AG08396 (cell line): ENCODE measurements at places on chromosomes 6 and 20.

DNA sequence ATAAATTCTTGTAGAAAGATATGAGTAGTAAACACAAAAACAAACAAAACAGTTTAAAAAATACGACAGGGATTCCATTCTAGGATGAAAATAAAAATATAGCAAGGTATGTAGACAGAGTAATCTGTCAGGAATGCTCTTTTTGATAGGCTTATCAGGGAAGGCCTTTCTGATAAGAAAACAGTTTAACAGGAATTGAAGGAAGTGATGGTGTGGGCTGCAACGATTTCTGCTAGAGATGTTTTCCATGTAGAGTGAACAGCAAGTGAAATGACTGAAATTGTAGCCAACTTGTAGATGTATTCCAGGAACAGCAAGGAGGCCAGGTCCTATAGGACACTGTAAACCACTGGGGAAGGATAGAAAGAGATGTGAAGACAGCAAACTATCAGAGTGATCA lies 689.7 kb upstream of the GJE1 start:
- no peak for DNase-seq

GRCh38 chr6:136921381-136921935 lies 643 bp upstream of the SLC35D3 start:
- peak; percentile 57 for DNase-seq

DNA sequence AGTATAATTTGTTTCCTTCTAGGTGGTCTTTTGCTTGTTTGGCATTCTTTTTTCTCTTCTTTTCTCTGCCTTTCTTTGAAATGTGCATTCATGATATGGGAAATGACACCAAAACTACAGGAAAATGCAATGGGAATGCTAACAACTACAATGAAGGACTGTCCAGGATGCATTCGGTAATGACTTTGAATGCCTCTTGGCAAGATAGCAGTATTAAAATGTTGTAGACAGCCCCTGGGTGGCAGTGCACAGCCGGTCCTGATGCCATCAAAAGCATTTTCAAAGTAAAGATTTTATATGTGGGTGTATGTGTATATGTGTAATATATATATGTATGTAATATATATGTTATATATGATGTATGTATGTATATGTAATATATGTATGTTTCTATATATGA lies 218.8 kb upstream of the MMS22L start:
- DNase-seq, result no peak

DNA sequence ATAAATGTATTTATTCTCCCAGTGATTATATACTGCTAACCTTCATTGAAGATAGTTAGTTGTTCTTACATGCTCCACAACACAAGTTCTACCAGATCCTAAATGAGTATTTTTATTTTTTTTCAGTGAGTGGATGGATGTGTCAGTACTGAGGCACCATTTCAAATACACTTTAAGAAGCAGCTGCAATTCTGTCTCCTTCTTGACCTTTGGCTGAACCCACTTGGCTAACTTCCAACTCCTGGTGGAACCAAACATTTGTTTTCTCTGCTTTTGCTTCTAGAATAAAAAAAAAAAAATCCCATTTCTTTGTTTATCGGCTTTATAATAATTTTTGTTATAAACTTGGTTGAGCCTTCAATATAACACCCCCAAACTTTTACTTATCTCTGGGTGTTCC lies 458.3 kb upstream of the MAP3K7 start:
- DNase-seq, result no peak

GRCh38 chr6:32127717-32128592 lies at the start of gene ATF6B:
Gene ATF6B, minus strand, starts transcription at chr6:32128246. Its CDS starts 39 bp downstream, at chr6:32128207.
- peak; percentile 98 for DNase-seq

DNA sequence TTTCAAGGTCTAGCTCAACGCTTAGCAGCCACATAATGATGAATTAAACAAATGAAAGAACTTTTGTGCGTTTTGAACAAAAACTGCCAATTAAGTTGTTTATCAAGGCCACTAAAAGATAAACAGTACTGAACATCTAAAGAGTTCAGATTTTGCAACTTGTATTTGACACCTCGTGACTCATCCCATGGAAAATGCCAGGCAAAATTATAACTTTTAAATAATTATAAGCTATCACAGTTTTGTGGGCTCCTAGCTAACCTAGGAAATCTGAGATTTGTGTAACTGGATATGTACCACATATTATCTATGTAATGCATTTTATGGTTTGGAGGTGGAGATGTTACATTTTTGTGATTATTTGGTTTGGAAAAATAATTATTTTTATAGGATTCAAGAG lies 9.6 kb upstream of the BAG2 start:
- no peak for DNase-seq

DNA sequence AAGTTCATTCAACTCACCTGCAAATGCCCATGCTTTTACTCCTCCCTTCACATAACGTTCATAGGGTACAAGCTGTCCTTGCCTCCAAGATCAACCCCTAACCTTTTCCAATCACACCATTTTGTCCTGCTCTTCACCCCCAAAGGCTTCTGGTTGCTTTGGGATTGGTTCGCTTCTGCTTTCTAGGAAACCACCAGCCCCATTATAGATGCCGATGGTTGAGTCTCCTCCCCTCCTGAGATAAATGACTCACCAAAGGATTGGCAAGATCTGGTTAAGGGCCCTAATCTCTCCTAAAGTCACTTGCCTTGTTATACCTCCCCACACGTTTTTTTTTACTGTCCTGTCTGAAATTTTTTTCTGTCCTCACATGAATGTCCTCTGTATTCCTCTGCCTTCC lies 311.4 kb downstream of the HACE1 start:
- DNase-seq, result no peak

DNA sequence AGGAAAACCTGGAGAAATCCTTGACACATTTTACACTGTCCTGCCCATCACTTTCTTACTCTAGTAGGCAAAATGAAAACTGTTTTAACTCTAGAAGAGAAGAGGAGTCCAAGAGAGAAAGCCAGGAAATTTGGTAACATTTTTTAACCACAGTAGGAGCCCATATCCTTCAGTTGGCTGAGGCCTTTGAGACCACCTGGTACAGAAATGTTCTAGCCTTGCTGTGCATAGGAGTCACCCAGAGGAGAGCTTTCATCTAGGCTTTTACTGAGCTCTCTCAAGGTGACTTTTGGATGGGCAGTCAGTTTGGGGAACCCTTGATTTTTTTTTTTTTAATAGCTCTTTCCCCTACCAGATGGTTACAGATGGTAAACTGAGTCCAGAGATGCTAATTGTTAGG lies 25.0 kb downstream of the LRRN4 start:
- no peak for DNase-seq

- peak; percentile 57 for DNase-seq
Observed at GRCh38 chr6:155223646-155224451, 40.0 kb upstream of the CLDN20 start.

- no peak for DNase-seq
Observed at GRCh38 chr6:163695414-163695864, 280.9 kb downstream of the QKI start.

DNA sequence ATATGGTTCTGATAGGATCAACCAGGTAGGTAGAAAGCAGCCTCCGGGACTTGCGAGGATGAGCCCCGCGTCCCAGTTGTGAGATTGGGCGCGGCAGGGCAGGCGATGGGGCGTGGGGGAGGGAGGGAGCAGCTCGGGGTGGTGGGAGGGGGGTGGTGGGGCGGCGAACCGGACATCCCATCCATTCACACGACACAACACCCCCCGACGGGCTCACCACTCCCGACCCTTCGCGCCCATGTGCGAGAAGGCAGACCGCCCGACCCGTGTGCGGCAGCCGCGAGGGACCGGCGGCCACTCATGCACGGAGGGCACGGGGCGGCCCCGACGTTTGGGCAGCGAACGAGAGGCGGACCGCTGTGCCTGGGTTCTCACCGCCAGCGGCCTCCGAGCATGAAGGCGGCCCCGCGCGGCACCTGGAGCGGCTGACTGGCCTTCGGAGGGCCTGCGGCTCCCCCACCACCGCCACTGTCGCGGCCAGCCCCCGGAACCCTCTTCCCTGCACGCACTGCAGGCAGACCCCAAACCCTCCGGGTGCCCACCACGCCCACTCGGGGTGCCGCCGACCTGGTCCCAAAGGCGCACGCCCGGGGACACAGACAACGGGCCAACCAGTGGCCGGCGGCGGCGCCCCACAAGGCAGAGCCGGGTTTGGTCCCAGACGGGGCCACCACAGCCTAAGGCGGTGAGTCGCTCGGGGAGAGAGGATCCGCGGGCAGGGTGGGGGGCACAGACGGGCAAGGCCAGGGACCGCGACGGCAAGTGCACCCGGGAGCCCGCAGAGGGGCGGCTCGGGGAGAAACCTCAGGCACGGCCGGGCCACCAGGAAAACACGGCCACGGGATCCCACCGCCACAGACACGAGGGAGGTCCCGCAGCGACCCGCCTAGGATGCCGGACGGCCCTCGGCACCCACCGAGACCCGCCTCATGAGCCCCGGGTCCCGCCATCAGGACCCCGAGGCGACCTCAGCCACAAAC lies 769.2 kb upstream of the DEFB115 start:
- DNase-seq, result no peak

GRCh38 chr6:26383624-26384417 lies 913 bp downstream of the BTN2A2 start:
- DNase-seq, result no peak

DNA sequence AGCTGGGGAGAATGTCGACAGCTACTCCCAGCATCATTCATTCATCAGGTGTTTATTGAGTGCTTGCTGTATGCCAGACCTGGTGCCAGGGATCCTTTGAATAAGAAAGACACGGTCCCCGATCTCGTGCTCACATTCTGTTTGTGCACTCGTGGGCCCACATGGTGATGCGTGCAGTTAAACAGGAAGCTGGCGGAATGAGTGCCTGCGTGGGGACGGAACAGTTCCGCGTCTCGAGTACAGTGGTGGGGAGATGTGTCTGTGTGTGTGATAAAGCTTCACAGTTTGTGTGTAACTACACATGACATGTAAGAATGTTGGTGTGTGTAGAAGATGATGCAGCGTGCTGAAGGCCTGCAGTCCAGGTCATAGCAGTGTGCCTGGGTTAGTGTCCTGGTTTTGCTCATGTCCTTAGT lies 6.5 kb downstream of the RBM38 start:
- no peak for DNase-seq

DNA sequence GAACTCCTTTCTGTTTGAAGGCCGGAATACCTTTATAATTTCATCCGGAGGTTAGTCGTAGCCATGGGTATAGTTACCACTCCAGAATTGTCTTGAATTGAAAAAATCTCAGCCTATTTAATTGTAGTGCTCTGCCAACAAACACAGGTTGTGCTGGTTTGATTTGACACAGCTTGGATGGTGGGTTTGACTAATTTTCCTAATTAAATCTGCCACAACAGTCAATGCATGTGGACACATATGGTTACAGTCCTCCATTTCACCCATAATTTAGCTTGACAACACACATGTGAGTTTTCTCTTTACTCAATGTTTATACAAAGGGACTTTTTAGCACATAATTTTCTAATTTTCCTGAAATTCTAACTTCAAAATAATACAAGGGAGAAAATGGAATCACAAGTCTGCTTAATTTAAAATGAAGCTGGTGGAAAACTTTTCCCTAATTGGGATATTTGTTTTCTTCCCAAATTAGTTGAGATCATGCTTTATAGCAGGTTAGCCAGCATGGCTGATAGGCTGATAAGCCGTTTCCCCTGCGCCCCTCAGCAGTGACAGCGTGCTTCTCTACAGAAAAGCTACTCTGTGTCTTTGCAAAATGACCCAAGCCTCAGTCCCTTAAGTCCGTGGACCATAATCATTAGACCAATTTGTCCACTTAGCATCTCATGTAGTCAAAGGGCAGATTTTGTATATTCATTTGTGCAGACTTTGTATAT lies 463.5 kb upstream of the FLRT3 start:
- DNase-seq, result no peak

DNA sequence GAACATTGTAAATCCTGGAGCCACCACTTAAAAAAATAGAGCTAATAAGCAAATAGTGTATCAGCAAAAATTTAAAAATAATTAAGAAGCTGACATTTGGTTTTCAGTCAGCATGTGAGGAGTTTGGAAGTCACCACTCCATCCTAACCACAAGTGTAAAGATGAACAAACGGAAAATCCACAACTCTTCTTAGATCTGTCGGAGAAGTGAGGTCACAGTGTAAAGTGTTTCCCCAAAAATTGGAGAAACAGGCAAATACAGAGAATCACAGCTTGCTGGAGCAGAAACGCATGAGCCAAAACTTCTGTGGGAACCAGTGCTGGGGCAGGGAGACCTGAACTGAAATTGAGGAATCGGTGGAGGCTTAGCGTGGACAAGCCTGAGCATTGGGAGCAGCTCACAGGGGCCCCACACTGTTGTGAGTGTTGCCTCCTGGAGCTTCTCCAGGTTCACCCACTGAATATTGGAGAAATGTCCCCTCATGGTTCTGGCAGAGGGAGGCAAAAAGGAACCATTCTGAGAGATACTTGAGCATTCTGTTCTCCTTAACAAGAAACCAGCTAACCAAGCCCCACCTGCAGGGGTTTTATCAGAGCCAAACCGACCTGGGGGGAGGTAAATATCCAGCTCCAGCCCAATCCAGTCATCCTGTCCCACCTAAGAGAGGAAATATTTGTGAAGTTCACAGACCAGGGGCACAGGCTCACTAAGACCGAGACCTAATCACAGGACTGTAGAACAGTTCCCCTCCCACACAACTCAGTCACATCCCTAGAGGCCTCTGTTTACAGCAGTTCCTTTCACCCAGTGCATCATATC lies 192.0 kb downstream of the ERMARD start:
- DNase-seq, result no peak

DNA sequence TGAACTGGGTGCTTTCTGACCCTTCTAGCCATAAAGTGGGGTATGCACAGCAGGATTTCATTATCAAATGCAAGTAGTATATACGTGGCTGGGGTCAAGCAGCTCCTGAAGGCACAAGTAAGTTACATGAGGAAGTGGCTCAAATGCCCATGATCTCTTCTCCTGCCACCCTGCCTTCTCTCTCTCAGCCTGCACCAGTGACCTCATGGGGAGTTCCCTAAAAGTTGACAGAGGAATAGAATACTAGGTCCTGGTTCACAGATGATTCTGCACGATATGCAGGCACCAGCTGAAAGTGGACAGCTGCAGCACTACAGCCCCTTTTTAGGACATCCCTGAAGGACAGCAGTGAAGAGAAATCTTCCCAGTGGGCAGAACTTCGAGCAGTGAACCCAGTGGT lies 282.0 kb downstream of the BCKDHB start:
- no peak for DNase-seq

GRCh38 chr6:73728548-73729205 lies 32.7 kb downstream of the CD109 start:
- DNase-seq, result no peak

GRCh38 chr6:40804905-40805304 lies 217.7 kb upstream of the LRFN2 start:
- no peak for DNase-seq

DNA sequence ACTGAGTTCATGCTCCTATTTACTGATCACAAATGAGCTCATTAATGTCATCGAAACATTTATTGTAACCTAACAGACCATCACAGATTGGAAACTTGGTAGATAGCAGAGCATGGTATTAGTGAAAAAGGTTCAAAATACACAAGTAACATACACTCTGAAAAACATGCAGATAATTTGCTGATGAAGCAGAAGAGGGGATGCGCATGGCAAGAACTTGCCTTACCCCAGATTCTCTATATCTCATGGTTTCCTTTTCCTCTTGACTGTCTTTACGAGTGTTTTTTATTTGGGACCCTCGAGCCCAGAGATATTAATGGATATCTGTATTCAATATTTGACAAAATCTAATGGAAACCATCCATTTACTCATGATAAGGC lies 37.6 kb downstream of the QRSL1 start:
- DNase-seq, result no peak

GRCh38 chr6:144265061-144265357 lies 20.1 kb upstream of the UTRN start:
- DNase-seq, result no peak

- no peak for DNase-seq
Observed at GRCh38 chr6:138491017-138491416, 8.3 kb downstream of the NHSL1 start.
